ENCODE measurements at places on chromosomes 12 and 14. TPM values are rescaled to one million over a fixed set of nuclear protein-coding genes. Genes with fewer than 3 reads are reported as not detected.

The CEP170B gene
- 35.1 TPM for total RNA-seq

The TDG gene
- total RNA-seq = 17.9 TPM

GRCh38 chr12:131245564-131246355 is 292.1 kb downstream of the ADGRD1 start:
- no peak overlapping the region for H3K27ac ChIP-seq
- H3K27me3 ChIP-seq = no peaks in the 10 kb centered on the region
- no peak overlapping the region for H3K4me3 ChIP-seq
- no peaks in the 10 kb centered on the region for H3K36me3 ChIP-seq

- no peak overlapping the region for H3K27ac ChIP-seq
- H3K4me3 ChIP-seq = no peak overlapping the region
- H3K36me3 ChIP-seq = no peaks in the 10 kb centered on the region
- no peak for DNase-seq
- H3K27me3 ChIP-seq = peaks cover 4% of the 10 kb centered on the region
- H3K4me1 ChIP-seq = no peaks in the 10 kb centered on the region
Observed at GRCh38 chr14:53608369-53608768, 348.3 kb downstream of the BMP4 start.

GRCh38 chr12:128603573-128604115 is 220.1 kb downstream of the SLC15A4 start:
- no peak for DNase-seq
- H3K4me1 ChIP-seq = no peaks in the 10 kb centered on the region
- no peak overlapping the region for H3K4me3 ChIP-seq
- no peak overlapping the region for H3K27ac ChIP-seq

DNA sequence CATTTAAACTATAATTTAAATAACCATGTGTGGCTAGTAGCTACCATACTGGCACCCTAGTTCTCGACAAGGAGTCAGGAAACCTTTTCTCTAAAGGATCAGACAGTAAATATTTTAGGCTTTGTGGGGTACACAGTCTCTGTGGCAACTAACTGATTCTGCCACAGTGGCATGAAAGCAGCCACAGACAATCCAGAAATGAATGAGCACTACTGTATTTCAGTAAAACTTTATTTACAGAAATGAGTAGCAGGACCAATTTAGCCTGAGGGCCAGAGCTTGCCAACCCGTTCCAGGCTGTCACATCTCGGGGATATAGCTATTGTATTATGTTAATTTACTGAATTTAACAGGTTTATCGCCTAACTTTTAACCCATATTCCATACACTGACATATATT is 278.7 kb downstream of the ITPR2 start:
- peaks cover 8% of the 10 kb centered on the region for H3K4me1 ChIP-seq
- H3K4me3 ChIP-seq = no peak overlapping the region
- H3K27me3 ChIP-seq = no peaks in the 10 kb centered on the region
- H3K36me3 ChIP-seq = peaks cover 9% of the 10 kb centered on the region
- DNase-seq = no peak

DNA sequence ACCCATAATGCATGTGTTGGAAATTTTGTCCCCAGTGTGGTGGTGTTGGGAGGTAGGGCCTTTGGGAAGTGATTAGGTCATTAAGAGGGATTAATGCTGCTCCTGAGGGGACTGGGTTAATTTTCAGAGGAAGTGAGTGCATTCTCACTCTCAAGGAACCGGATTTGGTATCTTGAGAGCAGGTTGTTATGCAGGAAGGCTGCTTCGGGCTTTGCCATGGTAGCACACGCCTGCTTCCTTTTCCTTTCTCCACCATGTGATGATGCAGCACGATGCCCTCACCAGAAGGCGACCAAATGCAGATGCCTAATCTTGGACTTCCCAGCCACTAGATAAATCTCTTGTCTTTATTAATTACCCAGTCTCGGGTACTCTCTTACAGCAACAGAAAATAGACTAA is 257.1 kb downstream of the SSPN start:
- peaks cover 13% of the 10 kb centered on the region for H3K4me1 ChIP-seq
- H3K36me3 ChIP-seq = no peaks in the 10 kb centered on the region
- DNase-seq = no peak

GRCh38 chr14:57611555-57612075 is 118.0 kb upstream of the CCDC198 start:
- H3K4me1 ChIP-seq = no peaks in the 10 kb centered on the region
- DNase-seq = no peak
- no peak overlapping the region for H3K4me3 ChIP-seq
- no peak overlapping the region for H3K27ac ChIP-seq
- H3K36me3 ChIP-seq = no peaks in the 10 kb centered on the region

All from HFFc6 (cell line).